ENCODE measurements at places on chromosomes 12 and 14.

DNA sequence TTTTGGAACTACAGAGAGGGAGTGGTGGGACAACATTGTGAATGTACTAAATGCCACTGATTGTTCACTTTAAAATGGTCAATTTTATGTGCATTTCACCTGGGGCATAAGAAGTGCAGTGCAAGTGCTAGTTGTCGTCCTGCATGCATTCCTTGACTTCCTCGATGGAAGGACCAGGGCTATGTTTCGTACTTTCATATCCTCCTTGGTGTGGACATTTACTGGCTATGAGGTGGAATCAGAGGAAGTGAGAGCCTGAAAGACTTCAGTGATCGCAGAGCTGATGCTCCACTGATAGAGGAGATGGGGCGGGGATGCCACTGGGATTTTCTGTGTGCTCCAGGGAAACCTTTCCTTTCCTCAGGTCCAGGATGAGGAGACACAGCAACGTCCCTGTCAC is 54.1 kb upstream of the DDX11 start:
- DNase-seq = no peak

GRCh38 chr12:67269633-67270573 is 745 bp downstream of the CAND1 start:
- peak; percentile 61 for DNase-seq

GRCh38 chr12:117738233-117738632 is 230.6 kb downstream of the KSR2 start:
- no peak for DNase-seq

DNA sequence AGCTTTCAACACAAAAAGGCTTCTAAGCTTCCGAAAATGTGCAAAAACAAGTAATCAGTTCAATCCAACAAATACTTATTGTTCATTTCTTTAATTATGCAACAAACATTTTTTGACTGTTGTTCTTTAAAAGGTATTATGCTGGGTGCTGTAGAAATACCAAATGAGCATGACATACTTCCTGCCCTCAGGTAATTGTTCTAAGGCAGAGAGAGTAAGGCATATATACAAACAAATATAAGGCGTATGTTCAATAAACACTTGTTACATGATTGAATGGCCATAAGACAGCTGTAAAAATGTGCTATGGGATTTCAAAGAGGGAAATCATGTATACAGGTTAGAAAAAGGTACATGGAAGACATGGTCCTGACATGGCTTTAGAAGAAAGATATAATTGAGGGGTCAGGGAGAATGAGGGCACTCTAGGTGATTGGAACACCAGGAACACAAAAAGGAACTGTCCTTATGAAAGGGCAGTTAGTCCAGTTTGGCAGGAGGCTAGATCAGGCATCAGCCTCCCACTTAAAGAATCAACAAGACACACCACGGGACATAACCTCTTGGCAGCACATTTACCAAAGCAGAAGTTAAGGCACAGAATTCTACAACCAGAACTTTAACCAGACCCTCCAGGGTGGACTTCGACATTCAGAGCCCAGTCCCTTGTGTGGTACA is 135.8 kb upstream of the SCAF11 start:
- DNase-seq = no peak

GRCh38 chr12:66239295-66239694 is 50.3 kb downstream of the IRAK3 start:
- no peak for DNase-seq

DNA sequence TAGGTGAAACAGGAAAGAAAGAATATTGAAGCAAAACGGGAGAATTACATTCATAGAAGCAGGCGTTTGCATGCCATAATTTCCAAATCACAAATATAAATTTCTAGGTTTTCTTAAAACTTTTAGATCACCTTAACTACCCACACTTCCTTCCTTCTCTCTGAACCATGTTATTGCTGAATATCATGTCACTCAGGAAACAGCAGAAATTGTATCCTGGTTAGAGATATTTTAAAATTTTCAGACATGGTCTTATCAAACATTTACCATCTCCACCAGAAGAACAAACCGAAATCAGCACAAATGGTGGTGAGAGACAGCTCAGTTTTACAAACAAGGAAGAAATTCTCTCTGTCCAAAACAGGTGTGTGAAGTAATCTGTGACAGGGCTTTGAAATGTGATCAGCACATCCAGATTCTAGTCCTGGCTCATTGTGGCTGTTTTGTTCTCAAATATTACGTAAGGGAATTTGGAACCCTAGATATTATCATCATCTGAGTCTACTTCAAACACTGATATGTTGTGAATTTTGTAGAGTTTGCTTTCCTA is 16.3 kb downstream of the TESPA1 start:
- DNase-seq = no peak

GRCh38 chr12:48924617-48925303 is 532 bp downstream of the FKBP11 start:
- DNase-seq = peak; percentile 81

GRCh38 chr14:87799400-87799799 is 193.6 kb downstream of the GALC start:
- DNase-seq = no peak

- peak; percentile 91 for DNase-seq
These were observed at the start of gene PCNX1 for GRCh38 chr14:70907176-70907995. Gene PCNX1 (plus strand): TSS chr14:70907459. CDS start chr14:70907851, 392 bp downstream.

- DNase-seq = no peak
These were observed 17.8 kb downstream of the FOXG1 start for GRCh38 chr14:28784096-28785048.

DNA sequence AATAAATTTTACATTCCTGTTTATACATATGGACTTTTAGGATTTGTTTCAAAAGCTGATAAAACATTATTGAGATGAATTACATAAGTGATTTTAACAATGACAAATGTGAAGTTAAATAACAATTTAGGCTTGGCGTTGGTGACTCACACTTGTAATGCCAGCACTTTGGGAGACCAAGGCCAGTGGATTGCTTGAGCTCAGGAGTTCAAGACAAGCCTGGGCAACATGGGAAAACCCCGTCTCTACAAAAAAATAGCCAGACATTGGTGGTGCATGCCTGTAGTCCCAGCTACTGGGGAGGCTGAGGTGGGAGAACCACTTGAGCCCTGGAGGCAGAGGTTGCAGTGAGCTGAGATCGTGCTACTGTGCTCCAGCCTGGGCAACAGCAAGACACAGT is 7.4 kb downstream of the ACOT2 start:
- DNase-seq = no peak

DNA sequence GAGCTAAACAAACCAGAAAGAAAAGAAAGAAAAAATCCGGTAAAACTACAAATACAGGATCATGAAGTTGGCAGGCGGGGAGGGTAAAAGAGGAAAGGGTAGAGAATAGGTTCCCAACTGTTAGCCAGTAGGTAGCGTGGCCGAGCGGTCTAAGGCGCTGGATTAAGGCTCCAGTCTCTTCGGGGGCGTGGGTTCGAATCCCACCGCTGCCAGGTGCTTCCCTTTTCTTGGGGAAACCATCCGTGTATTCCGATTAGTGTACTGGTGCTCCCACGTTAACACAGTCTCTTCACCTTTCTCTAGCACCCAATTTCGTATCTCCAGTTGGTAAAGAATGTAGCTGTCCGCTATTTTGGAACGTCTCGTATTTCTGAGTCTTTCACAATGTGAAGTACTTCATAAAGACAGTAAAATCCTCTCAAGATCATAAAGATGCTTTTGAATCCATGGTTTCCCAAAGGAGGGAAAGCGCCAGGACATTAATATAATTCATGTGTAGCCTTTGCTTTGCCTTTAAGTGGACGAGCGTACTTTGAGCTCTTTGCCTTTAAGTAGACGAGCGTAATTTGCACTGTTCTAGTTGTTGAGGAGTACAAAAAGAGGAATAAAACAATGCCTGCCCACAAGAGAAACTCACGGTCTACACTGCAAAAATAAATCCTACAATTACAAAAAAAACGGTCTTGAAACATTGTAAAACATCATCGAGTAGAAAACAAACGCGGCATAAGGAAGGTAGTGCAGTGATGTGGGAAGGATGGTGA is 19.0 kb upstream of the RNASE12 start:
- peak; percentile 92 for DNase-seq
